Right kidney (tissue), 9 donors: ENCODE measurements at places on chromosomes 12 and 14.

DNA sequence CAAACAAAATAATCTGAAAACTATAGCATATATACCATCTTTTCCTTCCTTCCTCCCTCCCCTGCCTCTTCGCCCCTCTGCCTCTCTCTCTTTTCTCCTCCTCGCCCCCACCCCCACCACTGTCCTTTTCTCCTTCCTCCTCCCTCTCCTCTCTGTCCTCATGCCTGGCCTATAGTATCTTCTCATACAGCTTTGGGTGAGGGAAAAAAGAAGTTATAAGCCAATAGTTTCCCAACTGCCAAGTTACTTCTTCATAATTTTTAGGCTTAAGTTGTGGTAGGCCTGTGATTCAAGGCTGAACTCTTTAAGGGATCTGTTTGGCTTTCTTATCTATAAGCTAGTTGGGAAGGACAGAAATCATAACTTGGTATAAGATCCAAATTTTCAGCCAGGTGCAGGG lies 9.1 kb downstream of the TMED10 start:
- DNase-seq = no peak

GRCh38 chr14:91350813-91351511 lies 66.7 kb downstream of the CCDC88C start:
- DNase-seq = no peak

GRCh38 chr14:91354979-91355685 lies 62.5 kb downstream of the CCDC88C start:
- no peak for DNase-seq

DNA sequence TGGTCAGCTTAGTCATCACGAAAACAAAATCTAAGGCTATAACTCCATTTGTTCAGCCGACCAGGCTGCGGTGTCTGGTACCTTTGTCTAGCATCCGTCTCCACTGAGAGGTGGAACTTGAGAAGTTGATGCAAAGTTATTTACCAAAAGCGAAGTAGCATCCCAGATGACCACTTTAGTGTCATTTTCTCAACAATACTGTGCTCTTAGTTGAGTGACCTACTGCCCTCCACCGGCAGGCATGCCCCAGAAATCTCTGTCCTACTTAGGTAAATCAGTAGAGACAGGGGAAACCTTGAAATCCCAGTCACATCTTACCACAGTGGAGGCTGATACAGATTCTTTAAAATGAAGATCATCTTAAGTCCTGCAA lies 1.3 kb upstream of the ST8SIA1 start:
- no peak for DNase-seq

GRCh38 chr14:102471921-102472790 lies 37.4 kb downstream of the ANKRD9 start:
- no peak for DNase-seq

DNA sequence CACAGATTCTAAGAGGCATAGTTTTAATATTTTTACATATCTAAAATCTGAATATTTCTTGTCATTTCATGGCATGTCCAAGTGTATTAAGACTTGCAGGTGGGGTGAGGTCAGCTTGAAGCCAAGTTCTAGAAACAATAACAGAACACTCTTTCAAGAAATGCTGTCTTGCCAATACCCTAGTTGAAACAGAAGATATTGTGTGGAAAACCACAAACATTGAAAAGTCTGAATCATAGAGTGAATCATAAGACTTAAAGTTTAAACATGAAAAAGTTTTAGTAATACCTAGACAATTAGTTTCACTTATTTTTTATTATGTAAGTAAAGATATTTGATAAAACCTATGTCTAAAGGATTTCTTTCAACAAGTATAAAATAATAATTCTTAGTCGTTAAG lies 191.5 kb upstream of the CAND1 start:
- no peak for DNase-seq
